Glutamatergic neuron (in vitro differentiated cells): ENCODE measurements at places on chromosomes 3 and 15.

DNA sequence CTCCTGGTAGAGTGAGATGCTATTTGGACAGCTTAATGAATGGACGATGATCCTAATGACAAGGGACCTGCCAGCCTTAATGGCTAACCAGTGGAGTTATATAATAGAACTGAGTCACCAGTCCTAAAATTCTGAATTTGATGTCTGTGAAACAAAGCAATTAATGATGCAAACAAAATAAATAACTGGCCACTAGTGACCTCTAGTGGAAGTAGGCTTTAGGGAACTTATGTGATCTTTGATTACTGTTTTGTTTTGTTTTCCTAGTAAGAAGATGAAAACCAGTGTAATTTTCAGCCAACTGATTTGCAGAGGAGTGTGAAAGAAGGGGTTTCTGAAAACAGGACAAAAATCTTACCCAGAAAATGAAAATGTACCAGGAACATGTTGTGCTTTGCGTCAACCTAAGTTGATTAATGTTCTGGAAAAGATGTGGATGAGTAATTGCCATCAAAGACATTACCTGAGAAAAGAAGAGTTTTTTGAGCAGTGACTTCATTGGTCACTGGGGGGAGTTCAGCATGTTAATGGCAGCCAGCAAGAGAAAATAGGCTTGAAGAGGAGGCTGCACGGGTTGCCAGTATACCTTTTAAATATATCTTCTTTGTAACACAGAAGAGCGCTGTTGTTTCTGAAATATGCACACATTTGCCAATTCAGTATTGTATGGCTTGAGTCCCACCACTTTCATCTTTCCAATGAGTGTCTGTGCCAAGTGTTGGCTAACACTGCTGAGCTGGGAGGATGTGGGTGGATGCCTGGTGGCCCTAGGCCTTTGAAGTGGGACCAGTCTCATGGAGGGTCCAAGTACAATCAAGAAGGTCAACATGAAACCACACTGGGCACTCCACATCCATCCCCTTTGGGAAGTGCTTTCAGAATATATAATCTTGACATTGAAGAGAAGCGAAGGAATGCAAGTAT lies 9.3 kb downstream of the VEPH1 start:
- H3K4me3 ChIP-seq, result no peak overlapping the region
- no peak overlapping the region for H3K27ac ChIP-seq
- H3K4me1 ChIP-seq, result peaks cover 3% of the 10 kb centered on the region
- no peak for DNase-seq
- peaks cover 2% of the 10 kb centered on the region for H3K27me3 ChIP-seq

DNA sequence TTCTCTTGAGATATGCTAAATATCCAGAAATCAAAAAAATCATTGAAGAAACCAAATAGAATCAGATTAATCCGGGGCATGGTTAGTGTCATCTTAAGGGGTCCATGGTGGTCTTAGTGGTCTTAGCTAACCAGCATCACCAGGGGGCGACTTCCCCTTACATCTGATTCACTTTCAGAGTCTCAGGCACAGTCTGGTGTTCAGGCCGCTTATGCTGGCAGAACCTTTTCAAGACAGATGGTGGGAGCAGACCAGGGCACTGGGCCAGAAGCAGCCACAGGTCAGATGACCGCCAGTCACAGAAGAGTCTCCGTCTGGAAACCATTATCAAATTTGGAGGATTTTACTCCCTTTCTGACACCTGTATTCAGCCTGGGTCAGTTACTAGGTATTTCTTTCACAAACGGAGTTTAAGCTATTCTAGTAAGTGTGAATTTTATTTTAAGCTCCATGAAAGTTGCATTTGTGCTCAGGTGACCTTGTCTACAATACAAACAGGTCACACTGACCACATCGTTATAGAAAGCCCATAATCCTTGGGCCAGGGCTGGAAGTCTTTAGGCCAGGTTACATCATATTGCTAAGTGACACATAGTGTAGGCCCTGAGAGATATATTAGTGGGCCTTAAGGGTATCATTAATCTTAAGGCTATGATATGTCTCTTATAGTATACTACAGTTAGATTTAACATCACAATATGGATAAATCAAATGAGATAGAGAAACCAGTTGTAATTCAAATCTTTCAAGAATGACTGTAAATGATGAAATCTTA lies 365.5 kb downstream of the GBE1 start:
- H3K4me1 ChIP-seq, result peaks cover 23% of the 10 kb centered on the region
- H3K27me3 ChIP-seq, result peaks cover 7% of the 10 kb centered on the region
- H3K36me3 ChIP-seq, result no peaks in the 10 kb centered on the region
- H3K27ac ChIP-seq, result peak overlapping the region; percentile 93

DNA sequence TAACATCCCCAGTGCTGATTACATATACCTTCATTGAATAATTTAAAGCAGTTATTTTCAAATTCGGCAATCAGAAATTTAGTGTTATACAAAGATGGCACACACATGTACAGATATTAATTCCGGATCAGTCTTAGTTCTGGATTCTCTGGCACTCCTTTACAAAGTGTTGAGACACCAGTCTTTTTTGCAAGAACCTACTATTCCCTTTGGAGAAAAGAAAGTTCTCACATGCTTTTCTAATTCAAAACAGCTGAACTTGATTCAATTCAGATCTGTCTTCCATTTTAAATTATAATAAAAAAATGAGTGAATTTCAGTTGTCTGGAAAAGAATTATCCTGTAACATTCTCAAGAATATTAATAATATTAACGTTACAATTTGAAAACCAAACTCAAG lies 20.4 kb downstream of the CCDC191 start:
- H3K27ac ChIP-seq, result no peak overlapping the region
- no peak for DNase-seq
- no peak overlapping the region for H3K4me3 ChIP-seq
- H3K36me3 ChIP-seq, result no peaks in the 10 kb centered on the region
- H3K4me1 ChIP-seq, result no peaks in the 10 kb centered on the region

DNA sequence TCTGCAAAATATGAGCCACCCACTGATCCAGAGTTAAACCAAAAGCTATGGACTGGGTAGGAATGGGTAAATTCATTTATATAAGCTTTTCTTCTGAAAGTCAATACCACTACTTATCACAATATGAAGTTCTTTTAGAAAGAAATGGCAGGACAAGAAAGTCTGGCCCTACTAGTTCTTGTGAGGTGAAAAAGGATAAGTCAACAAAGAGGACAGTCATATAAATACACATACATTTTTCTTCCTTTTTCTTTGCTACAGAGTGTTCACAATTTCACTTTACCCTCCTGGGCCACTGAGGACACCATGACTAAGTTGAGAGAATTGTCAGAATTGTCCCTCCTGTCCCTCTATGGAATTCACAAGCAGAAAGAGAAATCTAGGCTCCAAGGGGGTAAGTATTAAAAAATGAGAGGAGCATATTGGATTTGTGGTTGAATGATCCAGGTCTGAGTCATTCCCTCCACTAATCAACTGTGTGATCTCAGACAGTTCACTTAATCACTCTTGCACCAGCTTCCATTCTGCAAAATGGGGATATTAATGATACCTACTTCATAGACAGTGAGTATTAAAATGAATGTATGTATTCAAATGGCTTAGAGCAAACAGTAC lies 27.6 kb downstream of the ACP3 start:
- DNase-seq, result no peak
- no peaks in the 10 kb centered on the region for H3K4me1 ChIP-seq
- no peak overlapping the region for H3K27ac ChIP-seq
- H3K27me3 ChIP-seq, result no peaks in the 10 kb centered on the region
- no peak overlapping the region for H3K4me3 ChIP-seq

- no peak overlapping the region for H3K4me3 ChIP-seq
- H3K36me3 ChIP-seq, result no peaks in the 10 kb centered on the region
- H3K27me3 ChIP-seq, result peaks cover 4% of the 10 kb centered on the region
- H3K27ac ChIP-seq, result no peak overlapping the region
Observed at GRCh38 chr15:69982037-69982436, 115.7 kb downstream of the TLE3 start.
